ENCODE measurements at places on chromosomes 6 and 20.

- no peak for DNase-seq
Measured at GRCh38 chr20:48681201-48681872, 146.5 kb downstream of the PREX1 start.

- DNase-seq, result no peak
Measured at GRCh38 chr20:35735826-35736470, 6.1 kb downstream of the RBM39 start.

DNA sequence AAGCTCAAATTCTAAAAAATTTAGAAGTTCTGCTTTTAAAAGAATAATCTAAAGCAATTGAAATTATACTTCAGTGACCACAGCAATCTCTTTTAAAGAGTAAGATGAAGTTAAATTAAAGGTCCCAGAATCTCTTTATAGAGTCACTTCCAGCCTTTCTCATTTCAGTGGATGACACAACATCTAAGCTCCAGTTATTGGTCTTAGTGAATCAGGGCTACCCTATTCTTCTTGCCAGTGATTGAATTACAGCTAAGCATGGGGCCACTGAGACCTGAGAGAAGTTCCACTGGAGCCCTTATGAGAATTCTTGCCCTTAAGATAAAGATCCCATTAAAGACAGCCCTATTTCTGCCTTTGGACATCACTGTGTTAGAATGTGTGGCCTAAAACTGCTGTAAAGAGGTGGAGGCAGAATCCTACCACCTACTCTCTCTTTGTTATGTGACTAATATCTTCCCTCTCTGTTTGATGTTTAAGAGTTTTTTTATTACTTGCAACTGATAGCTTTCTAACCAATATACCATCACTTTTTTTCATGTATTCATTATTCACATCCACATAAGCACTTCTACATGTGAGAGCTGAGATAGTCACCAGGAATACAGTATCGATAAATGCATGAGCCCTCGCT is 128.6 kb downstream of the UNC5CL start:
- DNase-seq, result no peak

GRCh38 chr20:49690899-49691620 is 22.6 kb downstream of the B4GALT5 start:
- no peak for DNase-seq

- no peak for DNase-seq
Measured at GRCh38 chr6:148671085-148671484, 75.7 kb upstream of the UST start.

DNA sequence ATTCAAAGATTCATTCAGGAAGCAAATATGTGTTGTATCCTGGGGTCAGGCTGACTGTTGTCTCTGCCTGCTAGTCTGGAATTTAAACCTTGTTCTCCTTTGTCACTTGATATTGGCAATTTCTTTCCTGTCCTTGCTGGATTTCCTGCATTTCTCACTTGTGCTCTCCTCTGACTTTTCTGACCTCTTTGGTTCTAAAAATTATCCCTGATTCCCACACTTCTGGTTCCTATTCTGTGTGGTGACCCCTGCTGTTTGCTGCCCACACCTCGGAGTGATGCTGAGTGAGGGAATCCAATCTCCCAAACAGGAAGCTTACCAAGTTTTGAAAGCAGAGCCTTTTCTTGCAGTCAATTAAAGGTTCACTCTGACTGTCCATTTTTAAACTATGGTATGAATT is 345.3 kb downstream of the CDKAL1 start:
- DNase-seq, result no peak

DNA sequence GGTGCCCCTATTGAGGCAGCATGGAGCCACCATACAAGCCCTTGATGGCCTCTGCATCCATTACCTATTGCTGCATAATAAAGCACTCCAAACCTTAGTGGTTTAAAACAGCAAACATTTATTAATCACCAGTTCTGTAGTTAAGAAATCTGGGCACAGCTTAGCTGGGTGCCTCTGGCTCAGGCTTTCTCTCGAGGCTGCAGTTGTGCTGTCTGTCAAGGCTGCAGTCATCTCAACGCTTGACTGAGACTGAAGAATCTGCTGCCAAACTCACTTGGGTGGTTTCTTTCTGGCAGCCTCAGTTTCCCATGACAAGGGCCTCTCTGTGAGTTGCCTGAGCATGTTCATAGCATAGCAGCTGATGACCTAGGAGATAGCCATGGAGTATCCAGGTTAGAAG is 207.4 kb upstream of the LRFN2 start:
- no peak for DNase-seq

DNA sequence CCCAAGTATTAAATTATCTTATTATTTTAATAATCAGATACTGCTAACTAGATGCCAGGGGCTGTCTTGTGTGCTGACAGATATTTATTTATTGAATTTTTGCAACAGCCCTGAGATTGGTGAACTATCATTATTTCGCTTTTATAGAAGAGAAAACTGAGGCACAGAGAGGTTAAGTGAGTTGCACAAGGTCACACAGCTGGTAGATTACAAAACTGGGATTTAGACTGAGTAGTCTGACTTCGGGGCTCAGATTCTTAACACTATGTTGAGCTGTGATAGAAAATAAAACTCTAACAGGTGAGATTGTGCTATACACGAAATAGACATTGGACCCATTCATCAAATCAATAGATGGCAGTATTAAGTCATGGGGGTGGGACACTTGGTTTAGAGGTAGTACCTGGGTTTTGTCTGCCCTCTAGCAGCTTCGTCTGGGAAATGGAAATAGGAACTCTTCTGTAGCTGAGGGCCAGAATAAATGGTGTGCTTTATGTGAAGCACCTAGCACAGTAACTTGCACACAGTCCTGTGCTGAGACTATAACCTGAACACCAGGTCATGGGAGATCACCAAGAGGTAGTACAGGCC is 113.4 kb downstream of the B3GAT2 start:
- DNase-seq, result no peak

DNA sequence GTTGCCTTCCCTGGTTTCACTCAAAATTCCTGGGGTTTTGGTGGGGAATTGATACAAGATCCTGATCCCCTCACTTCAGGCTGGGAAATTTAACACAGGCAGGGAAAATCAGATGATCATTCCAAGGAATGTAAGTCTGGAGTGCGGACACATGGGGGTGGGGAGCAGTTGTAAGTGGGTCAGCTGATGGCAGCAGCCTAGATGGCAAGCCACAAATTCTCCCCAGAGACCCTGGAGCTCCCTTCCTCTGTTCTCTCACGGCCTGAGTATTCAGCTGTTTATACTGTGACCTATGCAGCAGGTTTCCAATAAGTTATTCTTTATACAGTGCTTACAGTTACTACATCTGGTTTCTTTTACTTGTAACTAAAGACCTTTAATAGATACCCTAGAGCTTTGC is 144.9 kb downstream of the SH3BGRL2 start:
- DNase-seq, result no peak

- no peak for DNase-seq
Measured at GRCh38 chr6:145865595-145865994, 51.0 kb upstream of the FBXO30 start.

DNA sequence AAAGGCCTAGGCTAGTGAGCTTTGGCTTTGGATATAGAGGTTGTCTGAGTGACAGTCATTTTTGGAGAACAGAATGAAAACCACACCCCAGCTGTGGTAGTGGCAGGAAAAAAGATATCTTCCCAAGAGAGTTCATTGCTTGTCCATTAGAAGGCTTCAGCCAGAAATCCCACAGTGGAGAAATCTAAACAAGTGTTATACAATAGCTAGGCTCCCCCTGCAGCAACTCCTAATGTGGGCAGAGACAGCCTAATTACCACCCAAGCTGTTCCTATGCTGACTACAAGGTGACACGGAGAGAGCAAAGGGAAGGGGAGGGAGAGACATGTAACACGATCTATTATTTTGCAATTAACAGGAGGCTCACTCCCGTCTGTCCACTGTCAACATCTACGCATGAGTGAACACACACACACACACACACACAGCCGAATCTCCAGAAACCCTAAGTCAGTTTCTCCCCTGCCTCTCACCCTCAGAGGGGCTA is 147.5 kb upstream of the TCF21 start:
- DNase-seq, result no peak

- DNase-seq, result no peak
Measured at GRCh38 chr6:158399040-158399700, 86.9 kb downstream of the TULP4 start.

GRCh38 chr6:16956361-16956760 is 145.5 kb upstream of the STMND1 start:
- no peak for DNase-seq

- DNase-seq, result peak; percentile 54
Measured at GRCh38 chr20:44080646-44081267, 106.2 kb downstream of the JPH2 start.

GRCh38 chr6:80174900-80175572 is 68.6 kb downstream of the BCKDHB start:
- no peak for DNase-seq

GRCh38 chr6:63448229-63448628 is 124.1 kb upstream of the LOC128125822 start:
- DNase-seq, result no peak

DNA sequence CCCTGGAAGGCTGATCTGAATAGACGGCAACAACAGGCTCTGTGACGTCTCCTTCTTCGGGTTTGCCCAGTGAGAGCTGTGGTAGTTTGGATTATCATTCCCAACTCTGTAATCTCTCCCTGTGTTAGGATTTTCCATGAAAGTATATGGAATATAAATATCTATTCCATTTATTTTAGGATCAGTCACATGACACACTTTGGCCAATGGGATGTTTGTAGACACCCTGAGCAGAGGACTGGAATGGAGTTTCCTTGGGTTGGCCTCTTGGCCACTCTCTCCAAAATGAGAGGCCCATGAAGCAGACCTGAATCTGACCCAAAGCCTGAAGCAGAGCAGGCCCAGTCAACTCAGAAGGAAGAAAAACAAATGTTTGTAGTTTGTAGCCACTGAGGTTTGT is 37.2 kb upstream of the UBR2 start:
- no peak for DNase-seq

DNA sequence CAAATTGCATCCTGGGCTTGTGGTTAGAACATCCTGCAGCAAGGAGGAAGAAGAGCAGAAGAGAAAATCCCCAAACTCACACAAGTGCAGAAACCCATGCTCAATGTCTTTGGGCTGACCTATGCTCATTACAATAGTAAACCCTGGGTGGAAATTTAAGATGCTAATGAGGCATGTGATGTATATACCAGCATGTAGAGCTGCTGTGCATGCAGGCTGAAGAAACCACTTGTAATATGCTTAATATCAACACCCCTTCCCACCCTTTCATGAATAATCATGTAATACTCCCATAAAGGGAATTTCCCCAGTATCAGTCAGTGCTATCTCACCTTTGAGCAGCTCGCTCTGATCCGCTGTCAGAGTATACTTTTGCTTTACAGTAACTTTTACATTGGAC is 90.0 kb upstream of the GRIK2 start:
- DNase-seq, result no peak

- no peak for DNase-seq
Measured at GRCh38 chr6:139839506-139840156, 465.2 kb upstream of the CITED2 start.

DNA sequence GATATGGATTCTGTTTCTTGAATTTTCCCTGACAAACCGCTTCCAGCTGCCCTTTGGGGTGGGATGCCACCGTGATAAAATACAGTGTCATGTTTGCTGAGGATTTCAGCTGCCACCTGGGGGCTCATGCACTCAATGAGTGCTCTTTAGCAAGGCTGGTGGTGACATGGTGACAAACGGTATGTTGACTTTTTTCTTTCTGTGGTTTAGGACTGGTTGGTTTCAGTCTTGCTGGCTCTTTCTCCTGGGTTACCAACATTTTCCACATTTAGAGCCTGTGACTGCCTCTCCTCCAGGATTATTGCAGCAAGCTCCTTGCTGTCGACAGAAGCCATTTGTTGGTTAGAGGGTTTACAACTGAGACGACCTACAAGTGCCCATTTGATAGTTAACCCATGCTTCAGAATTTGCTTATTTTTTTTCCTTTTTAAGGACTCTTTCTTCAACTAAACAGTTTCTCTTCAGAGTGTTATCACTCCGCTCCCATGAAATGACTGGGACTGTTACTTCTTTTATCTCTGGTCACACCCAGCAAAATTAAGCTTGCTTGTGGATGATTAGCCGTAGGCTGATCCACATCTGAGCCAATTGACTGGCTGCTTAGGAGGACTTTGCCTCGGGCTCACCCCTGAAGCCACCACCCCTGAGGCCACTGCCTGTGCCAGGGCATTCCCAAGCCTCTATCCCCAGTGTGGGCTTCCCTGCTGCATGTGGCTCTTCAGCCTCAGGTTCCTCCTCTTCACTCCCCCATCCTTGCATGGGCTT is 48.4 kb upstream of the CDYL start:
- DNase-seq, result no peak

GRCh38 chr6:13681305-13682061 is 30.2 kb downstream of the RANBP9 start:
- no peak for DNase-seq

DNA sequence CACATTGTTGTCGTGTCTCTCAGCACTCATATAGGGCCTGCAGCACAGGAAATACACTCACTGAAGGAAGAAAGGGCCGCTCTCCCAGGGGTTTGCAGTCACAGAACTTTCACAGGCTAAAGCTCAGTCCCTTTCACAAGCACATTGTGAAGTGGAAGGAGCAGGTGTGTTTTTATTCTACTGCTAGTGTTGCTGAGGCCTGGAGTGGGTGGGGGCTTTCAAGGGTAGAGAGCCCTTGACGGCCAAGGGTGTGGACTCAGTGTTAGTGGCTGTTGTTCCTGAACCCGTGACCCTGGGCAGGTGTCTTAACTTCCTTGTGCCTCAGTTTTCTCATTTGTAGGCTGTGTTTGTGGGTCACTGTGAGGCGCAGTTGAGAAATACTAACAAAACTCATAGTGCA is 66.2 kb upstream of the SLC22A1 start:
- no peak for DNase-seq

DNA sequence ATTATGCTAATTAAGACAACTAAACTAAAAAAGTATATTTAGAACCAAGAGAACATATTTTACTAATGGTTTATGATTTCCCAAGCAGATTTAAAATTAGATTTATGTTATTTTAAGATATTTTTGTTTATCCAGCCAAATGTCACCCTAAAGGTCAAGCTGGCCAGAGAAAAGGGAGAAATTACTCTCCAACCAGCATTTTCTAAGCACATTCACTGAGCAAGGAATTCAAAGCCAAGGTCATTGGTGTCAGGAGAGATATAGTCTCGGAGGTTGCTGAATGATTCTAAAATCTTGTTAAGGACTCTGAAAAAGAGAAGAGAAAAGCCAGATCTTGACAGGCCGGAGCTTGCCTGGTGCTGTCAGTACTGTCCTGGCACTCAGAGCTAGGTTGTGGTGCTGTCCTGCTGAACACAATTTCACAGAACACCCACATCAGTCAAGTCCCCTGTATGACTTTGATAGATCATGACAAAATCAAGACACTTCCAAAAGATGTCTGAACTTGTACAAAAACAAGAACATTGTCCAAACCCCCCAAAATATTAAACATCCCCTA is 222.3 kb upstream of the SMLR1 start:
- DNase-seq, result no peak

GRCh38 chr20:23151008-23151703 is 65.0 kb upstream of the CD93 start:
- DNase-seq, result no peak
